ENCODE measurements at places on chromosomes 6 and 20.

DNA sequence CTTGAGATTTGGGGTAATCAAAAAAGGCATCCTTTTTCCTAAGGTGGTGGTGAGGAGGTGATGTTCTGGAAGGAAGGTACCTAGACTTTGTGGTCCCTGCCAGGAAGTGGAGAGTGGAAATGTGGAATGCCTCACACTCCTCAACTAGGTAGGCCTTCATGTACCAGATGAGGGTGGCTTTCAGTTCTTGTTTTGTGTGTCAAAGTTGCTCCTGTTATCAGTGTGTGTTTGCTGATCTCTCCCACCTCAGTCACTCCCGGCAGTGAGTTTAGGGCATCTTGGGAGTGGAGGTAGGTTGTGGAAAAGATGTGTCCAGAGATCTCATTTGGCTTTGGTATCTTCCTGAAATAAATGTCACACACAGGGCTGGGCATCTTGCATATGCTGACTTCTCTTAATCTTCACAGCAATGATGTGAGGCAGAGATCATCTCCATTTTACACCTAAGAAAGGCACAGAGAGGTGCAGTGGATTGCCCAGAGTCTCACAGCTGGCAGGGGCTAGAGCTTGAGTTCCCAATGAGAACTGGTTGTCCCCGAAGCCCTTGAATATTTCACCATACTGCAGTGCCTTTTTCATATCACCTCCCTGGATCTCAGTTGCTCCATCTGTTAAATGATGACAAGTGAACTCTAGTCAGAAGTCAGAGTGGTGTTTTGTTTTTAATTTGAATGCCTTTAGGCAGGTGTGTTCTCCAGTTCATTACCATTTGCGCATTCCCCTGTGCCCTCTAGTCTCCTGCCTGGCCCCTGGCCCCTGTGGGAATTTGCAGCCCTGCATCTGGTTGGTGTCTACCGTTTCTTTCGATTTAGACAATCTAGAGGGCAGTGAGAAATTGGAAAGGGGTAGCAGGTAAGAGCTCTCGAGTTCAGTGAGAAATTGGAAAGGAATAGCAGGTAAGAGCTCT, 2.9 kb downstream of the PKIG start:
- no peak for DNase-seq

- DNase-seq, result no peak
Observed at GRCh38 chr20:63223121-63223825, 7.3 kb upstream of the YTHDF1 start.

DNA sequence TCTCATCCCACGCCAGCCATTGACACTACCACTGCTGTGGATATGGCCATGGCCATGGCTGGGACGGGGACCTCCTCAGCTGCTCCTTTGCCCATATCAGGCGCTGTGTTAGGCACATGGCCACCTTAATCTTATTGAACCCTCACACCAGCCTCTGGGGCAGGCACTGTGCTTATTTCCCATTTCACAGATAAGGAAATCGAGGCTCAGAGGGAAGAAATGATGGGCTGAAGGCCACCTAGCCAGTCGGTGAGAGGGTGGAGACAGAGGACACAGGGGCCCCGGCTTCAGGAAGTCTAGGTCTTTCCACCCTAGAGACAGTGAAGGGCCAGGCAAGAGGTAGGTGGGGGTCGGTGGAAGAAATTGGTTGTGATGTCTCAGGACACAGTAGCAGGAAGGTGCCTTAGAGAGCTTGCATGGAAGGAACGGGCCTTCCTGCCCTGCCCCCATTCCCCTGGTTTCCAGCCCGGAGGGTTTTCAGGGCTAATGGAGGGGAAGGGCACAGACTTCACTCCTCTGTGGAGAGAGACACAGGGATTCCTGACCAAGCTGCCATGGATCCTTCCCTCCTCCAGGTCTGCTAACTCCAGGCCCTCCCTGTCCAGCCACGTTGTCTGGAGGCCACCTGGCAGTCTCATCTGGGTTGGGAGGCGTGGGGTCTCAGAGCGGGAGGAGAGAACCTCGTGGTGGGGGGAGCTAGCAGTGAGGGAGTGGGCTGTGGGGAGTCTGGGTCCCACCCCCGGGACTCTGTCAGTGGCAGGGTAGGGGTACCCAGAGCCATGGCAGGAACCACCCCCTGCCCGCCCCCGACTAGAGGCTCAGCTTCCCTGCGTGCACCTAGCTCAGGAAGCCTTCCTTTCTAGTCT, 120.4 kb downstream of the VEGFA start:
- no peak for DNase-seq

DNA sequence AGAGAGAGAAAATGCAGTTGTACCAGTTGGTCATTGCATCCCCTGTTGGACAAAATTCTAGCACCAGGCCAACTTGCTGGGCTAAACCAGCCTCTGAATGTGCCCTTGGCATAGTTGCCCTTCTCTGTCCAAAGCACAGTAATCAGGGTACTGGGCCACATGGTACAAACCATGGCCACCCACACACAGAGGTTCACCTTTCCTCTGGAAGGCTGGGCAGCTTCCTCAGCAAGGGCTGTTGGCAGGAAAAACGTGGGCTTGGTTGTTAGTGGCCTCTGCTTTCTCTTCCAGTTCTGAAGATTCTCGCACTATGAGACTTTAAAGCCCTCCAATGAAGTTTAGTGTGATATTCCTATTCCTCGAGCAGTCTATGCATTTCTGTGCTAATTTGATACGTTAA, 706 bp downstream of the DDO start:
- no peak for DNase-seq

DNA sequence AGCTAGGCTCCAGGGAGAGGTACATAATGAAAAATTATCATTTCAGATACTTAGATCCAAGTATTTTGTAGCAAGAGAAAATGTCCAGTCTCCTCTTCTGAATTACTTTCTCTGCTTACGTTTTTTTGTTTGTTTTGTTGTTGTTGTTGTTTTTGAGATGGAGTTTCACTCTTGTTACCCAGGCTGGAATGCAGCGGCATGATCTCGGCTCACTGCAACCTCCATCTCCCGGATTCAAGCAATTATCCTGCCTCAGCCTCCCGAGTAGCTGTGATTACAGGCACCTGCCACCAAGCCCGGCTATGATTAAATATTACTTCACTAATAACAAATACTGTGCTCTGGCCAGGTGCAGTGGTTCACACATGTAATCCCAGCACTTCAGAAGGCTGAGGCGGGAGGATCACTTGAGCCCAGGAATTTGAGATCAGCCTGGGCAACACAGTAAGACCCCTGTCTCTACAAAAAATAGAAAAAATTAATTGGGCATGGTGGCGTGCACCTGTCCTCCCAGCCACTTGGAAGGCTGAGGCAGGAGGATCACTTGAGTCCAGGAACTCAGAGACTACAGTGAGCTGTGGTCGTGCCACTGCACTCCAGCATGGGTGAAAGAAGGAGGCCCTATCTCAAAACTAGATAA, 155.0 kb upstream of the JARID2 start:
- no peak for DNase-seq

DNA sequence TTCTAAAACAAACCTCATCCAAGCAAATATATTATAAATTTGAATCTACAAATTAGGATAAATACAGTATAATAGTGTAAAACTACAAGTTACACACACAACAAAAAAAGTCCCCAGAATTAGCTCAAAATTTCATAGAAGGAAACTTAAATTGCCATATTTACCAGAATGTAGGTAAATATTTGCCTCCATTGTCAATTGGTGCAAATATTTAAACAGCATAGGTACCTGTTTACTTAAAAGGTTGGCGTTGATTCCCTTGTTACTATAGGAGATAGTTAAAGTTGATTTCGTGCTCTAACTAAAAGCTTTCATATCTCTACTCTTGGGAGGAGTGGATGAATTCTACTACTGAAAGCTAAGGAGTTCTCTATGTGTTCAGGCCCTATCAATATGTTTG, 111.6 kb upstream of the TENT5A start:
- DNase-seq, result no peak
